Lung (tissue), 17 donors: ENCODE measurements at places on chromosomes 7 and 10. TPM values are rescaled to one million over a fixed set of nuclear protein-coding genes. Genes with fewer than 3 reads are reported as not detected.
A peak's percentile ranks its signal among the peaks of the same experiment; 100 is the strongest.

GRCh38 chr10:81019029-81019890 is 481.6 kb downstream of the SH2D4B start:
- peak; percentile 81 for DNase-seq
- no peaks in the 10 kb centered on the region for H3K36me3 ChIP-seq
- H3K27me3 ChIP-seq: no peaks in the 10 kb centered on the region

GRCh38 chr10:86899670-86900276 is 57.6 kb downstream of the MMRN2 start:
- DNase-seq: peak; percentile 83
- H3K27me3 ChIP-seq: no peaks in the 10 kb centered on the region
- no peak overlapping the region for H3K4me3 ChIP-seq
- H3K27ac ChIP-seq: no peak overlapping the region
- peaks cover 10% of the 10 kb centered on the region for H3K4me1 ChIP-seq
- H3K36me3 ChIP-seq: peaks cover 14% of the 10 kb centered on the region

CTAGE8 gene
- 2.4 TPM for total RNA-seq

GRCh38 chr7:100602889-100603725 is 944 bp downstream of the PCOLCE start:
- peaks cover 20% of the 10 kb centered on the region for H3K4me1 ChIP-seq
- no peaks in the 10 kb centered on the region for H3K36me3 ChIP-seq
- peak; percentile 94 for DNase-seq
- H3K27ac ChIP-seq: peak overlapping the region; percentile 50

DNA sequence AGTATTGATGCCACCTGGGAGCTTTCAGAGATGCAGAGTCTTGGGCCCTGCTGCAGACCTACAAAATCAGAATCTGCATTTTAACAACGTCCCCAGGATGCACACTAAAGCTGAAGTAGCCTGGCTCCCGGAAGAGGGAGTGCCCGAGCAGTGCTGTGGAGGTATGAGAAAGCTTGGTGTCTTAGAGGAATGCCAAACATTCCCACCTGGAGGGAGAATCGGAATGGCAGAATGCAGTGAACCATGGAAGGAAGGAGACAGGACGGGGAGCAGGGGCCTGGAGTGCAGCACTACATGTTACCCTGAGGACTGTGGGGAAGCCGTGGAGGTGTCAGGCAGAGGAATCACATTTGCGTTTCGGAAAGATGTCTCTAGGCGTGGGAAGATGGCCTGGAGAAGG is 90.9 kb downstream of the AOAH start:
- no peak overlapping the region for H3K4me3 ChIP-seq
- no peaks in the 10 kb centered on the region for H3K36me3 ChIP-seq
- no peaks in the 10 kb centered on the region for H3K4me1 ChIP-seq
- H3K27ac ChIP-seq: no peak overlapping the region

GRCh38 chr10:82266438-82266837 is 391.4 kb downstream of the NRG3 start:
- no peaks in the 10 kb centered on the region for H3K36me3 ChIP-seq
- no peak overlapping the region for H3K27ac ChIP-seq
- DNase-seq: no peak

MKX gene
- 3.5 TPM for total RNA-seq

GARIN1A gene
- 1.6 TPM for total RNA-seq

DNA sequence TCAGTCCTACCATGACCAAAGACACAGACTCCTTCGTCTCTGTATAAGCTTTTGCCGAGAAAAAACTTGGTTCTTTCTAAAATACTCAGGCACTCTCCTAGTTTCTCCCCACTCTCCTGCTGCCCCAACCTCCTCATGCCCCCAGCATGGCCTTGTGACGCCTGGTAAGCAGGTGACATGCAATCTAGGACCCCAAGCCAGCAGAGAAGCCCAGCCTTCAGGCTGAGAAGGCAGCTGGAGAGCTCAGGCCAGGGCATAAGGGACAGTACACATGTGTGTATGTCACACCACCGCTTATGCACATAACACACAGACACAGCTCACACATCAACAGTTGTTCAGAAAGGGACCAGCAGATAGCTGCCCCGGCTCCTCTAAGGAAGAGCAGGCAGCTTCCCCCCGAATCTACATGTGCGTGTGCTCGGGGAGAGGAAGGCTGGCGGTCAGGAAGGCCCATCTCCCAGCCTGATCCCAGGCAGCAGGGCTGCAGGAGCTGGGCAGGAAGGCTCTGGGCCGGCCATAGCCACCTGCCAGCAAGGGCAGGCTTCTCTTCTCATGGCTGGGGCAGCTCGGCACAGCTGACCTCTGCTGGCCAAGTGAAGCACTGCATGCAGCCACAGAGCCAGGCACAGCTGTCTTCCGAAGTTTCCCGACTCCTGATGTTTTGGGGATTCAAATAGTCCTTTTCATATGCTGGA is 8.5 kb downstream of the DDX56 start:
- H3K27me3 ChIP-seq: no peaks in the 10 kb centered on the region
- no peaks in the 10 kb centered on the region for H3K4me1 ChIP-seq
- peak; percentile 50 for DNase-seq
- peaks cover 42% of the 10 kb centered on the region for H3K36me3 ChIP-seq
- H3K27ac ChIP-seq: no peak overlapping the region
- no peak overlapping the region for H3K4me3 ChIP-seq

ARPC1B gene
- total RNA-seq: 310 TPM

- no peaks in the 10 kb centered on the region for H3K4me1 ChIP-seq
- peak overlapping the region; percentile 68 for H3K27ac ChIP-seq
- DNase-seq: no peak
- H3K36me3 ChIP-seq: no peaks in the 10 kb centered on the region
These were observed 76.2 kb downstream of the SFMBT2 start for GRCh38 chr10:7334642-7334964.

GRCh38 chr7:55326081-55326835 is 38.9 kb upstream of the LANCL2 start:
- H3K36me3 ChIP-seq: no peaks in the 10 kb centered on the region
- no peak overlapping the region for H3K4me3 ChIP-seq
- DNase-seq: peak; percentile 60
- H3K4me1 ChIP-seq: peaks cover 1% of the 10 kb centered on the region
- H3K27ac ChIP-seq: no peak overlapping the region

AEBP1 gene
- total RNA-seq: 124 TPM

SPDYE11 gene
- total RNA-seq: not detected

GRCh38 chr10:132417957-132418441 is 21.0 kb downstream of the PWWP2B start:
- H3K27ac ChIP-seq: no peak overlapping the region
- H3K4me3 ChIP-seq: no peak overlapping the region
- DNase-seq: no peak
- H3K4me1 ChIP-seq: peaks cover 43% of the 10 kb centered on the region

- H3K27me3 ChIP-seq: no peaks in the 10 kb centered on the region
- H3K4me1 ChIP-seq: no peaks in the 10 kb centered on the region
- no peaks in the 10 kb centered on the region for H3K36me3 ChIP-seq
- H3K4me3 ChIP-seq: no peak overlapping the region
These were observed 724.5 kb downstream of the LRMDA start for GRCh38 chr10:76155961-76156360.

GRCh38 chr7:129454249-129454551 is 20.0 kb downstream of the STRIP2 start:
- H3K27ac ChIP-seq: no peak overlapping the region
- no peak overlapping the region for H3K4me3 ChIP-seq
- H3K27me3 ChIP-seq: no peaks in the 10 kb centered on the region
- DNase-seq: no peak

- no peaks in the 10 kb centered on the region for H3K27me3 ChIP-seq
- H3K4me3 ChIP-seq: no peak overlapping the region
- no peak for DNase-seq
- no peaks in the 10 kb centered on the region for H3K36me3 ChIP-seq
- H3K27ac ChIP-seq: peak overlapping the region; percentile 77
- H3K4me1 ChIP-seq: peaks cover 5% of the 10 kb centered on the region
These were observed 2.8 kb upstream of the DEPP1 start for GRCh38 chr10:44981172-44982113.

GNGT1 gene
- not detected for total RNA-seq

- no peaks in the 10 kb centered on the region for H3K27me3 ChIP-seq
- no peaks in the 10 kb centered on the region for H3K4me1 ChIP-seq
- H3K4me3 ChIP-seq: no peak overlapping the region
- no peaks in the 10 kb centered on the region for H3K36me3 ChIP-seq
These were observed 662.6 kb upstream of the IGFBP3 start for GRCh38 chr7:46583656-46584055.

DNA sequence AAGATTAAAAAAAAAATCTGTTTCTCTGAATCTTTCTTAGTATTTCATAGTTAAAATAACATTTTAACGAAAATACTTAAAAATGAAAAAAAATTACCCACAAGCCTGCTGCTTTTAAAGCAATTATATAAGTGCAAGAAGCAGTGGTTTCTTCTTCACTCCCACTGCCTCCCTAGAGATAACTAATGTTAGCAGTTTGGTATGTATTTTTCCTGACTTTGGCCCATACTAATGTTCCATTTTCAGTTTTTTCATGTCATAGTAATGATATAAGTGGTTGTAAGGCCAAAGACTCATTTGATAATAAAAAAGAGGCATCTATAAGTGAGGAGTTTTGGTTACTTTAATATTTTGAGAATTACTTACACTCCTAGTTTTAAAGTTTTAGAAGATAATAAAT is 24.3 kb upstream of the LAMB1 start:
- no peaks in the 10 kb centered on the region for H3K27me3 ChIP-seq
- no peak overlapping the region for H3K27ac ChIP-seq
- H3K4me1 ChIP-seq: no peaks in the 10 kb centered on the region
- no peaks in the 10 kb centered on the region for H3K36me3 ChIP-seq

DNA sequence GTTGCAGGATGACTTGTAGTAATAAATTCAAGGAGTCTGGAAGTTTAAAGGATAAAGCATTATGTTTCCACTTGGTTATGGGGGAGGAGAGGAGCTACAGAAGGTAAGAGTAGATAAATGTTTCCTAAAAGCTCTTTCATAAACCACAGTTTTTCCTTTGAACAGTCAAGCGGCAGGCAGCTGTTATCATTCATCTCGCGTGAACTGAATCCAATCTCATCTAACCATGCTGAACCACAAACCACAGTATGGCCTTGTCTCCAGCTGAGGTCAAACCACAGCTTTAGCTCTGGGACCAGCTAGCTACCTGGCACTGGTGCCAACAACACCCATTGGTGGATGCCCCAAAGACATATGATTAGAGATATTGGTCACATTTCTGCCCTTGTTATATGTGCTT is 63.3 kb downstream of the NOC3L start:
- no peaks in the 10 kb centered on the region for H3K4me1 ChIP-seq
- H3K4me3 ChIP-seq: no peak overlapping the region
- H3K27me3 ChIP-seq: no peaks in the 10 kb centered on the region
- no peak overlapping the region for H3K27ac ChIP-seq

- H3K36me3 ChIP-seq: no peaks in the 10 kb centered on the region
- no peaks in the 10 kb centered on the region for H3K4me1 ChIP-seq
- peaks cover 3% of the 10 kb centered on the region for H3K27me3 ChIP-seq
- no peak for DNase-seq
- H3K4me3 ChIP-seq: no peak overlapping the region
- no peak overlapping the region for H3K27ac ChIP-seq
These were observed 44.6 kb upstream of the VDAC2 start for GRCh38 chr10:75165684-75166622.

SFTPA2 gene
- total RNA-seq: 7,888 TPM

DNA sequence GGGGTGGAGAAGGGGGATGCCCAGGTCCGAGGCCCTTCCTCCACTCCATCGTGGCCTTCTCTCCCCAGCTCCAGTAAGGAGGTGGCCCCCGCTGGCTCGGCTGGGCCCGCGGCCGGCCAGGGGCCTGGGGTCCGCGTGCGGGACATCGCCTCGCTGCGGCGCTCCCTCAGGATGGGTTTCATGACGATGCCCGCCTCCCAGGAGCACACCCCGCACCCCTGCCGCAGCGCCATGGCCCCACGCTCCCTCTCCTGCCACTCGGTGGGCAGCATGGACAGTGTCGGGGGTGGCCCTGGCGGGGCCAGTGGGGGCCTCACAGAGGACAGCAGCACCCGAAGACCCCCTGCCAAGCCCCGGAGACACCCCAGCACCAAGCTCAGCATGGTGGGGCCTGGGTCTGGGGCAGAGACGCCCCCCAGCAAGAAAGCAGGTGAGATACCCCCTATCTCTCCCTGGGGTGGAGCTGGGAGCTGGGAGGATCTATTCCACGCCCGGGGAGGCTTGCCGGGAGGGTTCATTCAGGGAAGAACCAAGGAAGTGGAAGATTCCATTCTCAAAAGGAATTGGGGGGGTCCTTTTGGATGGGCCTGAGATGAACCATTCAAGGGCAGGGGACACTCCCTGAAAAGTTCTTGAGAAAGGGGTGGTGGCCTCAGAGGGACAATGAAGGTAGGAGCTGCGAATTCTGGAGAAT is 3.2 kb downstream of the NYAP1 start:
- H3K27ac ChIP-seq: no peak overlapping the region
- DNase-seq: no peak
- H3K4me3 ChIP-seq: no peak overlapping the region
- H3K36me3 ChIP-seq: no peaks in the 10 kb centered on the region

IGFBP3 gene
- 71.8 TPM for total RNA-seq

GRCh38 chr7:69531050-69531449 is 67.2 kb upstream of the AUTS2 start:
- no peak overlapping the region for H3K27ac ChIP-seq
- H3K4me3 ChIP-seq: no peak overlapping the region
- H3K27me3 ChIP-seq: no peaks in the 10 kb centered on the region

TRPV5 gene
- total RNA-seq: not detected

- H3K27me3 ChIP-seq: no peaks in the 10 kb centered on the region
- H3K36me3 ChIP-seq: no peaks in the 10 kb centered on the region
- no peak for DNase-seq
- no peak overlapping the region for H3K27ac ChIP-seq
- no peak overlapping the region for H3K4me3 ChIP-seq
- no peaks in the 10 kb centered on the region for H3K4me1 ChIP-seq
These were observed 29.5 kb downstream of the EGFR start for GRCh38 chr7:55048221-55048859.

DNA sequence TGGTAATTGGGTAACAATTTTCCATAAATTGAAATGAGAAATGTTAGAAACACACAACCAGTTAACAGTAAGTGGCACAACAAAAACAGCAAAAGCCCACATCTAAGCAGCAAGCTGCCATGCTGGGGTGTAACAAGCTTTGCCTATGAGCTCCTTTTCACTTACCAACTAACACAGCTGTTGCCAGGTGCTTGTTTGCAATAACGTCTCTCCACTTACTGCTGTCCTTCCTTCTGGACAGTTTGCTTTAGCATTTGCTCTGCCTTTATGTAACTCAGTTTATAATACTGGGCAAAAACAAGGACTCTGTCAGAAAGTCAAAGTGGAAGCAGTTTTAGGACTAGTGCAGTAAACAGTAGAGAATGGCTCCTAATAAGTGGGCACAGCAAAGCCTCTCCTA is 740.9 kb downstream of the POM121L12 start:
- no peak for DNase-seq
- H3K36me3 ChIP-seq: no peaks in the 10 kb centered on the region
- H3K4me3 ChIP-seq: no peak overlapping the region
- H3K27ac ChIP-seq: no peak overlapping the region

CSGALNACT2 gene
- total RNA-seq: 37.4 TPM

DNA sequence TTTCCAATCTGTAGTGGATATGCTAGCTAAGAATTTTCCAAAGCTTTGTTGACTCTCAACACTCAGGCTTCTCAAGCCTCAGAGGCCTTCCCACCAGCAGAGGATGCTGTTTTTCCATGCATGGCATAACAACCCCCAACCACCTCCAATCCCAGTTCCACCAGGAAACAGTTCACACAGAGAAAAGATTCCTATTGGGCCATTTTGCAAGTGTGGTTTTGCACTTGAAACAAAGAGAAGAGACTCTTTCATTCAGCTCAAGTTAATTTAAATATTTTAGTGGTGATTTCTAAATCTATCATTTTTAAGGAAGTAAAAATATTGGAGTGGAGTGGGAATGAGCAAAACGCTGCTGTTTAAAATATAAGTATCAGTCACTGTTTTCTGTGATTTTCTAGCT is 105.6 kb upstream of the COL1A2 start:
- no peak overlapping the region for H3K4me3 ChIP-seq
- H3K4me1 ChIP-seq: no peaks in the 10 kb centered on the region
- no peak overlapping the region for H3K27ac ChIP-seq
- H3K36me3 ChIP-seq: no peaks in the 10 kb centered on the region
- DNase-seq: peak; percentile 92
